Osteocyte (in vitro differentiated cells): ENCODE measurements at places on chromosomes 13 and 19. TPM values are rescaled to one million over a fixed set of nuclear protein-coding genes. Genes with fewer than 3 reads are reported as not detected.

GRCh38 chr13:95552539-95553441 is at the start of gene CLDN10:
TSS of gene CLDN10 (plus strand) at chr13:95552720. CDS start at chr13:95552754, 34 bp downstream.
- H3K4me1 ChIP-seq: peaks cover 6% of the 10 kb centered on the region
- peak within 1 kb of the TSS; percentile 45 for H3K4me3 ChIP-seq
- H3K27me3 ChIP-seq: peaks cover 78% of the 10 kb centered on the region
- no peak for DNase-seq
- no peak within 1 kb of the TSS for H3K27ac ChIP-seq

Gene ZNF256
- 6.0 and 6.3 TPM in 2 replicates for total RNA-seq

GRCh38 chr13:111394211-111394922 is 73.9 kb downstream of the TEX29 start:
- no peaks in the 10 kb centered on the region for H3K36me3 ChIP-seq
- DNase-seq: peak; percentile 65
- no peak overlapping the region for H3K4me3 ChIP-seq
- H3K4me1 ChIP-seq: no peaks in the 10 kb centered on the region

- peaks cover 55% of the 10 kb centered on the region for H3K4me1 ChIP-seq
- DNase-seq: no peak
- no peaks in the 10 kb centered on the region for H3K27me3 ChIP-seq
- H3K36me3 ChIP-seq: peaks cover 15% of the 10 kb centered on the region
Observed at GRCh38 chr19:10005632-10006334, 4.5 kb downstream of the COL5A3 start.

Gene ETHE1
- 41.8 and 42.3 TPM in 2 replicates for total RNA-seq

Gene LILRA1
- total RNA-seq: not detected in 2 replicates

Gene SPC24
- total RNA-seq: 11.9 and 13.5 TPM in 2 replicates

- H3K27ac ChIP-seq: no peak overlapping the region
- no peaks in the 10 kb centered on the region for H3K36me3 ChIP-seq
- H3K4me1 ChIP-seq: peaks cover 22% of the 10 kb centered on the region
- H3K4me3 ChIP-seq: no peak overlapping the region
- DNase-seq: no peak
Observed at GRCh38 chr13:104318121-104318520, 1251.9 kb upstream of the SLC10A2 start.

DNA sequence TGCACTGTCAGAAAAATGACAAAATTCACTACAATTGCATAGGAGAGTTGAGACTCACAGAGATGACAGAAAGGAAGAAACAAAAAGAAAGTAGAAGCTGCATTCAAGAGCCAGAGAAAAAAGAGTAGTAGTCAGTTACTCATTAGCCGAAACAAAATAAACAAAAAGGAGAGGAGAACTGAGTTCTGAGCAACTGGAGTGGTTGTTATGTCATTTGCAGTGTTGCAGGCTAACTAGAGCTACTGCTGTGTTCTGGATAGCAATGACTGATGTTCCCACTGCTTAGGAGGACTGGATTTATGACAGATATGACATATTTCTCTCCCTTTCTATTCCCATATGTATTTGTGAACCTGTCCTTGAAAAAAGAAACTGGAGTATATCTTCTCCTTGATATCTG is 482.6 kb downstream of the RFC3 start:
- H3K27me3 ChIP-seq: peaks cover 4% of the 10 kb centered on the region
- no peak overlapping the region for H3K4me3 ChIP-seq
- H3K36me3 ChIP-seq: peaks cover 3% of the 10 kb centered on the region
- H3K27ac ChIP-seq: no peak overlapping the region

DNA sequence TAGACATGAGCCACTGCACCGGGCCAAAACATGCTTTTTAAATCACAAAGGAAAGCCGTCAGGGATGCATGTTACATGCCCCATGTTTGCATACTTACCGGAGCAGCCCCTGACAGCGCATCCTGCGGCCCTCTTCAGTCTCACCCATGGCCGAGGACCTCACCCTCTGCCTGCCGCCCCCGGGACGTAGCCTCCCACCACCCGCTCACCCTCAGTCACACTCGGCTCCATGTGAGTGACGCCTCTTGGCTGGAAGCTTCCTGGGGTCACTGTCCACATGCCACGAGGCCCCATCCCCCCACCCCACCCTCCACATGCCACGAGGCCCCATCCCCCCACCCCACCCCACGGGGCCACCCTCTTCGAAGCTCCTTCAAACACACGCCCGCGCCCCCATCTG is 46.1 kb upstream of the SPACA7 start:
- no peak for DNase-seq
- H3K36me3 ChIP-seq: no peaks in the 10 kb centered on the region

DNA sequence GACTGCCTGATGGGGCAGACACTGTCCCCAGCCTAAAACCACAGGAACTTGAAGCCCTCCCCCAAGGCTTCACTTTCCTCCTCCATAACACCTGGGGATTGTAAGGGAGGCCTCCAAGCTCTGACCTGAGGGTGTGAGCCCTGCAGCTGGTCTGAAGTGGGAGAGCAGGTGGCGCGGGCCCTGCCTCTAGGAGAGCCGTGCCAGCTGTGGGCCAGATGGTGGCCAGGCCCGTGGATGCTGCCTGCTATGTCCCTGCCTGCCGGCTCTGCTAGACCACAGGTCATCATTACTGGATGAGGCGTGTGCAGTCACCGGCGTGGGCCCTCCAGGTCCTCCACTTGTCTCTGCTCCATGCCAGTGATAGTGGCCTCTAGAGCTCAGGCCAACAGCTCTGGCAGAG is 3.5 kb upstream of the KLHL26 start:
- no peak overlapping the region for H3K4me3 ChIP-seq
- no peak overlapping the region for H3K27ac ChIP-seq
- H3K4me1 ChIP-seq: peaks cover 10% of the 10 kb centered on the region
- no peaks in the 10 kb centered on the region for H3K36me3 ChIP-seq

Gene TBXA2R
- 0.30 TPM in 1 of 2 replicates, not detected in the other for total RNA-seq
